Fibroblast of skin of left biceps (primary cell): ENCODE measurements at places on chromosomes 16 and 17.

- DNase-seq: no peak
Observed at GRCh38 chr17:49741692-49742076, 22.2 kb downstream of the FAM117A start.

- DNase-seq: no peak
Observed at GRCh38 chr16:17301593-17302135, 169.1 kb downstream of the XYLT1 start.

DNA sequence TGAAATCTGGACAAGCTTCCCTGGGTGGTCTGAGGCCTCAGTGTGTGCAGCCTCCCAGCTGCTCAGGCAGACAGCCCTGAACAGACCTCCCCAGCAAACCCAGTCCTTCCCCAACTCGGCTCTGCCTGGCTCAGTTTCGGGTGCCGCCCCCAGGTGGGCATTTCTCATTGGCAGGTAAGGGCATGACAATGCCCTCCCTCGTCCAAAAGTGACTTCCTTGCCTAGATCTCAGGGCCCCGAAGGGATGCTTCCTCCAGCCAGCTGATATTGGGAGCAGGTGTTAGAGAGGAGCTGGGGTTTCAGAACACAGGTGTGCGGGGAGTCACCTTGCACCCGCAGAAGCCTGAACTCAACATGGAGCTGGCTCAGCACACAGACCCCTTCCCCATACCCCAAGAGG, 3.8 kb upstream of the PPL start:
- DNase-seq: no peak

DNA sequence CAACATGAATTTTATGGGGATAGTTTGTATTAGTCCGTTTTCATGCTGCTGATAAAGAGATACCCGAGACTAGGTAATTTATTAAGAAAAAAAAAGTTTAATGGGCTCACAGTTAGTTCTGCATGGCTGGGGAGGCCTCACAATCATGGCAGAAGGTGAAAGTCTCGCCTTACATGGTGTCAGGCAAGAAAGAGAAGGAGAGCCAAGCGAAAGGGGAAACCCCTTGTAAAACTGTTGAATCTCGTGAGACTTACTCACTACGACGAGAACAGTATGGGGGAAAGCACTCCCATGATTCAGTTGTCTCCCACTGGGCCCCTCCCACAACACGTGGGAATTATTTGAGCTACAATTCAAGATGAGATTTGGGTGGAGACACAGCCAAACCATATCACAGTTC, 181.5 kb downstream of the PRKCA start:
- no peak for DNase-seq

DNA sequence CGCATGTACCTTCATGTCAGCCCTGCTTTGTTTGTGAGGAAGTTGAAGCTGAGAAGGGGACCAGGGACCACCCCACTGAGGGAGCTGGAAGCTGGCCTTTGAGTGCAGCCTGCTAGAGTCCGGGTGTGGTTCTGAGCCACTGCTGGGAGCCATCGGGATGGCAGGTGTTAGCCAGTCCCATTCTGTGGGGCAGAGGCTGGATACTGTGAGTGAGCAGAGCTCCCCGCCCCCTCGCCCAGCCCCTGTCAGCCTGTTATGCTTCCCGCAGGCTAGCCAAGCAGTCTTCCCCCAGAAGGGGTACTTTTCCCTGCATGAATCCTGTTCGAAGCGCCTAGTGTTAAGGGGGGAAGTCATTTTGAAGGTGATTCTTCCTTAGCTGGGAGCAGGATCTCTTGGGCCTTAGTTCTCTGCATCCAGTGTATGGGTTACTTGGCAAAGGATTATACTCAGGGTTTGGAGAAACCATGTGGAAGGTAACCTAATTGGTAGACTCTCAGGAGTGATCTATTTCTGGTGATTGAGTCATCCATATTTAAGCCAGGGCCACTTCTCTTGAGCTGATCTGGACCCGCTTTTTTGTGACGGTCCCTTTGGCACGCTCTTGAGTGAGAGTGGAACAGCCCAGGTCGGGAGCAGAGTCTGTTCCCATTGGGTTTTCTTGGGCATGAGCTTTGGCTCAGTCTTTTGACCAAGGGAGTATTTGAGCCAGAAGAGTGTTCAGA, 23.8 kb downstream of the AKAP1 start:
- no peak for DNase-seq

- no peak for DNase-seq
Observed at GRCh38 chr16:72886346-72886974, 161.5 kb downstream of the ZFHX3 start.

GRCh38 chr17:40069751-40070708, 7.3 kb downstream of the THRA start:
- no peak for DNase-seq

DNA sequence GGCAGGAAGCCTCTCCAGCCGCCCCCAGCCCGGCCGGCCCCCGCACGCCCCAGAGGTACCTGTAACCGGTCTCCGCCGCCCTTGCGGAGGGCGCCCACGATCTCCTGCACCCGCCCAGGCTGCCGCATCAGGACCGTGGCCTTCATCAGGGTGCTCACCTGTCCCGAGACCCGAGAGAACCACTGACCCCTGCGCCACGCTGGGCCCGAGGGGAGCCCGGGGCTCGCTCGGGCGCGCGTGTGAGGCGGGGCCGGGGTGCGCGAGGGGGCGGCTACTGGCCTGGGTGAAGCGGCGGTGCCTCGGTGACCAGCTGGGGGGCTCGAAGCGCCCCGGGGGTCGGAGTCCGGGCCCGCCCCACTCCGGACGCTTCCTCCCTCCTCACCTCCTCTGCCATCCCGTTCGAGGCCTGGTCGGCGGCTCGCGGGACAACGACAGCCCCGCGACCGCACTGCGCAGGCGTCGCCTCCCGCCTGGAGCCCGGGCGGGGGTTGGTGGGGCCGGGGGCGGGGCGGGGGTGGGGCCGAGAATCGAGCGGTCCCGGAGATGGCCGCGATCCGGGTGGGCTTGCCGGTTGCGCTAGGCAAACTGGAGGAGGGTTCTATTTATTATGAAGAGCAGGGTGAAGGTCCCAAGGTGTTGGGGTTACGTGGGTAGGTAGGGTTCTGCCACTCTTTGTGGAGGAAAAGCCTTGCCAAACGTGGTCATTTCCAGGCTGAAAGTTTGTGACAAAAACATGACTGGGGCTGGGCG, at the start of gene NT5C3B:
TSS of gene NT5C3B (minus strand) at position 433 of the 750 bp plus-strand sequence. CDS start at position 394, 39 bp downstream.
- no peak for DNase-seq

DNA sequence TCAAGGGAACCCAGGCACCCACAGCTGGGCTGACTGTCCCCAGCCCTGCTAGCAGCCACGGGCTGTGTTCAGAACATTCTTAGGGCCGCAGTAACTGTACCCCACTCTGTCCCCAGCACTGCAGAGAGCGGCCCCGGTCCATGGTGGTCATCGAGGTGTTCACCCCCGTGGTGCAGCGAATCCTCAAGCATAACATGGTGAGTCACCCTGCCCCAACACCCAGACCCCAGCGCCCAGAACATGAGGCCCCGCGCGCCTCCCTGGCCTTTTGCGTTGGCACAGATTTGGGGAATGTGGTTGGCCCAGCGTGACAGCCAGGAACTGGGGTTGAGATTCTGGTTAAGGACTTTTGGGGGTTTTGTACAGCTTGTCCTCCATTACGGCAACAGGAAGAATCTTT, 114.9 kb upstream of the PLCG2 start:
- DNase-seq: no peak

GRCh38 chr16:73792199-73793020, 504.2 kb upstream of the PSMD7 start:
- DNase-seq: no peak

DNA sequence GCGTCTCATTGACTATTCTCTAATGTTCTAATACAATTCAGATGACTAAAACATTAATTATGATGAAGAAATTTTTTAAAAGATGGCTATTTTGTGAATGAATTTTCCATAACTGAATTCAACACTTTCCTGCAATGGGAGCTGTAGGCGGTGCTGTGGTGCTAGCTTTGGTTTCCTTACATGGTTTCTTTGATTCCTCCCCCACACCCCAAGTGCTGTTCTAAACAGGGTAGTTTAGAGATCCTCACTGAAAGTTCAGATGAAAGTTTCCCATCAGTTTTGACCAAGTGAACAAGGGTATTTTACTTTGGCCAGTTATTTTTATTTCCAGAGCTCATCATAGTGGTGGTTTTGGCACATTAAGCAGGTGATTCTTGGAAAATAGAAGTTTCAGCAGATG, 26.0 kb upstream of the MRC2 start:
- DNase-seq: no peak

GRCh38 chr17:29612404-29613280, 10.1 kb downstream of the CORO6 start:
- DNase-seq: no peak

DNA sequence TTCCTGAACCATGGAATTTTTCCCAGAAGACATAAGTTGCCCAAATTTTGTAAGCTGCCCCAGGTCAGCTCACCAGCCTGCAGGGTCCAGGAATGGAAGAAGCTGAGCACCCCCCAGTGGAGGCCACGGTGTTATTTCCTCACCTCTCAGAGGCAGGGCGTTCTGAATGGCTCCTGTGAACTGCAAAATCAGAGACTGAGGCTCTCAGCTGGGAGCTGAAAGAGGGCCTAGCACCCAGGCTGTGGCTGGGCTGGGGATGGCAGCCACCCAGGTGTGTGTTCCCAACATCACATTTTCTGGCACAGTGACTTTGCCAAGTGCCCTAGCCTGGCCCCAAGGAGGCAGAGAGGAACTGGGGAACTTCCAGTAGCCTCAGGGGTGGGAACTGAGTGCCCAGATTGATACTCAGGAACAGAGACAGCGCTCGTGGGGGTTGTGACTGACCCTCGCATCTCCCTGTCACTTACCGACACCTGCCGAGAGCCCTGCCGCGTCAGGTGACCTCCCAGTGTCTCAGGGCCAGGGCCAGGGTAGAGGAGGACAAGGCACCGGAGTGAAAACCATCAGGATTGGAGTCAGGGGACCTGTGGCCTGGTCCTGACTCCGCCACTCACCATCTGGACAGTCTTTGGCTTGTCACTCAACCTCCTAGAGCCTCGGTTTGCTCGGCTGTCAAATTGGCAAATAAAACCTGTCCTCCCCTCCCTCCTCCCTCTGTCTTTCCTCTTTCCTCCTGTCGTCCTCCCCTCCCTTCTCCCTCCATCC, 11.3 kb downstream of the CACNG4 start:
- DNase-seq: no peak

DNA sequence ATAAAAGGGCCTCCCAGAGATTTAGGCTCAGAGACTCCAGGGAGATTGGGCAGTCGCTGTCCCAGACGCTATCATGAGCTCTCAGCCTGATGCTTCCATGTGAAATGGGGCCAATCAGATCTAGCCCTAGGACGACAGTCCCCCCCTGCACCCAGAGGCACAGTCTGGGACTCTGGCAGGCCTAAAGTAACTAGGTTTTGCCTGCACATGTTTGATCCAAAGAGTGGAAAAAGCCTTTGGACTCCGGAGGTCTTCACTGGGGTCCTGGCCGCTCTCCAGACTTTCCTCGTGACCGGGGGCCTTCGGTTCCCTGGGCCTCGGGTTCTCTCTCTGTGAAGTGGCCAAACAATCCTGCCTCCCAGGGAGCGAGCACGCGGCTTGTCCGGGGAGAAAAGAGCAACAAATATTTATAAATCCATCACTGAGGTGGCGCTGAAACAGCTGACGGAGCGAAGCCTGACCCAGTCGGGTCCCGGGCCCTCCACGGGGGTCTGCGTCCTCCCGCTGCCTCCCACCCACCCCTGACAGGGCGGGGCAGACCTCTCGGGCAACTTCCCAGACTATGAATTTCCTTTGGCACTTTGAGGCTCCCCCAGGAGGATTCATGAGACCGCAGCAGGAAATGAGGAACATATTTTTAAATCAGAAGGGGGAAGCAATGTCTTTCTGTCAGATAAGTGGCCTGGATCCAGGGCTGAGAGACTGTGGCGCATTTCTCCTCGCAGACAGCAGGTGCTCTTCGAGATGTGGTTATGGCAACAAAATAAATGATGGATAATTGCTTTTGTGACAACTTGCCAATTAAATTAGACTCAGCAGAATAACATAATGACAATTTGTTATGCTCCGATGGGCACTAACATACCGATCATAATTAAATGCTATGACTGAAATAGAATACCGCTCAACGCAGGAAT, 38.9 kb downstream of the MRPS23 start:
- DNase-seq: no peak

DNA sequence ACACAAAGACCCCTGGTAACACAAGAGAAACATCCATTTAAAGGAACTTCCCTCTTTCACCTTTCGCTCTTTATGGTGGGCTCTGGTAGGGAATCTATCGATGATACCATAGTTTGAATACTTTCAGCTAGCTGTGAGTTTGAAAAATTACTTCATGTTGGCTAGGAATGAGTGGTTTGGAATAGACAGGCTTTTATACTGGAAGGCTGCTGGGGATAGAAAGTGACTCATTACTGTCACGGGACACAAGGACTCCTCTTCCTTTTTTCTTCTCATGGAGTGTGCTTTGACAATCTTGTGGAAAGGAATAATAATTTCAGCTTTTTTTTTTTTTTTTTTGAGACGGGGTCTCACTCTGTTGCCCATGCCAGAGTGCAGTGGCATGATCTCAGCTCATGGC, 76.9 kb downstream of the CYB561 start:
- no peak for DNase-seq

DNA sequence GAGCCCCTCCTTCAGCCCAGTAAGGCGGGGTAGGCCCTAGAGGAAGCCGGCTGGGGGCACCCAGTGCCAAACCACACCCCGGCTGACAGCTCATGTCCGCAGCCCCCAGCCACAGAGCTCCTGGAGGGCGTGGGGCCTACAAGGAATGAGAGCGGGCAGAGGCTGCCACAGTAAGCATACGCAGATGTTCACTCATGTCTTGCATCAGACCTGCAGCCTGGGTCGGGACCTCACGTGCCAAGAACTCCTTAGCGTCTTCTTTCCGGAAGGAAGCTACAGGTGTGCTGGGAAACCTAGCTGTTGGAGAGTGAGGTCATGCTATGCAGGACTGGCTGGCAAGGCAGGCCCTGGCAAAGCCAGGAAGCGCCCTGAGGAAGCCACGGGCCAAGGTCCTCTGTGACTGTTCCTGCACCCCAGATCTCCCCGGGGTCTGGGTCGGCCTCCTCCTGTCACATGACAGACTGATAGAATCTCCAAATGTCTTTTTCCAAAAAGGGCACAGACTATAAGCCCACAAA, 1.6 kb downstream of the ZNF598 start:
- no peak for DNase-seq

GRCh38 chr17:269616-270514, 82.7 kb downstream of the RPH3AL start:
- DNase-seq: no peak

- DNase-seq: no peak
Observed at GRCh38 chr17:38456031-38456815, 28.0 kb downstream of the ARHGAP23 start.

DNA sequence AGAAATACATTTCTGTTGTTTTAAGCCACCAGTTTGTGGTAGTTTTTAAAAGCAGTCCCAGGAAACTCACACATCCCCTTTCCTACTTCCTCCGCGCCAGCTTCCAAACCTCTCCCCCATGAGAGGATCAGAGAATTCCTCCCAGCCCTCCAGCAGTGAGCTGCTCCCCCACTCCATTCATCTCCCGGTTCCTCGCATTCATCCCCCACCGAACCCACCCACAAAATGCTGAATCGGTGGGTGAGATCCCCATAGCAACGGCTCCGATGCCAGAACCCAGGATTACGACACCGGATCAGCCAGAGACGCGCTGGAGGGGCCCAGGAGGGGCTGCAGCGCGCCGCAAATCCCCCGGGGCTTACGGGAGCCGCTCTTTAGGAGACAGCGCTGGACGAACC, 251.4 kb upstream of the RPL38 start:
- DNase-seq: no peak
